ENCODE measurements at places on chromosomes 4 and X.

- peak; percentile 10 for DNase-seq
Measured at GRCh38 chr4:186029571-186030398, 39.2 kb upstream of the TLR3 start.

DNA sequence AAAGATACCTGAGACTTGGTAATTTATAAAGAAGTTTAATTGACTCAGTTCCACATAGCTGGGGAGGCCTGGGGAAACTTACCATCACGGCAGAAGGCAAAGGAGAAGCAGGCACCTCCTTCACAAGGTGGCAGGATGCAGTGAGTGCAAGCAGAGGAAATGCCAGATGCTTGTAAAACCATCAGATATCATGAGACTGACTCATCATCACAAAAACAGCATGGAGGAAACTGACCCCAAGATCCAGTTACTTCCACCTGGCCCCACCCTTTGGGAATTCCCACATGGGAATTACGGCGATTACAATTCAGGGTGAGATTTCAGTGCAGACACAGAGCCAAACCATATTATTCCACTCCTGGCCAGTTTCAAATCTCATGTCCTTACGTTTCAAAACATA is 514.7 kb upstream of the SPANXN1 start:
- no peak for DNase-seq

- no peak for DNase-seq
Measured at GRCh38 chrX:2610246-2611170, 80.6 kb upstream of the CD99 start.

DNA sequence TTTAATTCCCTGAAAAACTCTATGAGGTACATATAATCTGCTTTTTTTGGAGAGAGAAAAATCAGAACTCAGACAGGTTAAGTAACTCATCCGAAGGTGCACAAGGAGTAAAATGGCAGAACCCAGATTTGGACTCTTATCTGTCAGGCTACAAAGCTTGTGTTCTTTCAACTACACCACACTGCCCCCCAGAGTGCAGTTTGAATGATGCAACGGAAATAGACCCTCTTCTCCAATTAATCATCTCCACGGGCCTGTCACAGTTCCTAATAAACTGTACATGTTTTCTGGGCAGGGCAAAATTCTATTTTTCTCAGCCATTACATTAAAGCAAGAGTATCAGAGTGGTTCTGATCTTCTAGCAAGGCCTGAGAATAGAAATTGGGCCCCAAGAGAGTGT is 35.3 kb upstream of the DCX start:
- DNase-seq = peak; percentile 66

DNA sequence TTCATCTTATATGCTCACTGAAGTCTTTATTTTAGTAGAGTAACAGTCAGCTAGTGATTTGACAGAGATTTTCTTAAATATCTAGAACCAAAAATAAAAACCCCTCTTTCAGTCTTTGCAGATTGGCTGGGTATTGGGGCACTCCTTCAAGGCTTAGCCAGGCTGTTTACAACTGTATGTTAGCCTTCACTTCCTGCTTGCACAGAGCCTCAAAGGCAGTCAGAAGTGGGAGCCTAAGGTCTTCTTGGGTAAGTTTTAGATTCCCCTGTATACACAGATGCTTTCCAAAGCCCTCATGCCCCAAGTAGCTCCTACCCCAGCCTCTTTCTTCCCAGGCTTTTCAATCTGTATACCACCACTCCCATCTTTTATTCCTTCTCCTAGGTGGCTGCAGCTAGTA is 136.1 kb upstream of the STIM2 start:
- DNase-seq = no peak

DNA sequence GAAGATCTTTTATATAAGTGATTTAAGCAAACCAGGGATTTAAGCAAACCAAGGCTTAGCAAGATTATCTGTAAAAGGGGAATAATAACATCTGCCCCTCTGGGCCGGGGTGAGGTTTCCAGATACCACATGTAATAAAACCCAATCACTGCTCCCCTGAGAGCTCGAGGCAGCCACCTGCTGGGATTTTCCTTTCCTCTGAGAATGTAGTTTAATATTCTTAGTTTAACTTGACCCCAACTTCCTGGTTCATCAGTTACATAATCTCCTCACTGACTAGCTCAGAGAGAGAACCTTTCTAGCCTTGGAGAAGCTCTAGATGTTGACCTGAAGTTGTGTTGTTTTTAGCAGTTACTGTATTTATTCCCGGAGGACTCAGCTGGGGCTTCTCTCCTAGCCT is 322.4 kb downstream of the ARHGAP10 start:
- DNase-seq = no peak

DNA sequence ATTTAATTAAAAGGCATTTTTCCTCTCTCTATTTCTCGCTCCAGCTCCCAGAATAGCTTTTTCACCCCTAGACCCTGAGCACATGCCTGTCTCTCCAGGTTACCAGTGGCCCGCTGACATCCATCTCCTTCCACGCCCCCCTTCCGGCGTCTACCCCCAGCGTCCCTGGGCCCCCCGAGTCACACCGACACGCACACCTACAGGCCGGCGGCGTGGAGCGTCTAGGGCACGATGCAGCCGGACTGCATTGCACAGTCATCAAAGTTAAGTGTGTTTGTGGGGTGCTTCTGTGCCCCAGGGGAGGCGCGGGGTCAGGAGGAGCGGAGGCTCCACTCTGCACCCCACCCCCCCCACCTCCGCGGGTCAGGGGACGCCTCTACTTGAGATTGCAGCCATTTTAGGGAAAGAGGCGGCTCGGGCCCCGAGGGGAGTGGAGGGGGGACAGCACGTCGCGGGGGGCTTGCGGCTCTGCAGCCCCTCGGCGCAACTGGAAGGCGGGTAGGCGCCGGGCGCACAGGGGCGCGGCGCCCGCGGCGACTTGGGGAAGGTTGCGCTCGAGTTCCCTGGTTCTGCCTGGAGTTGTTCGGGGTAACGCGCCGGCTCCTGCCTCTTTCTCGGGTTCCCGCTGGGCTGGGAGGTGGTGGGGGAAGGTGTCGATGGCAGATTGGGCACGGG is 112.7 kb downstream of the DHX15 start:
- DNase-seq = no peak

DNA sequence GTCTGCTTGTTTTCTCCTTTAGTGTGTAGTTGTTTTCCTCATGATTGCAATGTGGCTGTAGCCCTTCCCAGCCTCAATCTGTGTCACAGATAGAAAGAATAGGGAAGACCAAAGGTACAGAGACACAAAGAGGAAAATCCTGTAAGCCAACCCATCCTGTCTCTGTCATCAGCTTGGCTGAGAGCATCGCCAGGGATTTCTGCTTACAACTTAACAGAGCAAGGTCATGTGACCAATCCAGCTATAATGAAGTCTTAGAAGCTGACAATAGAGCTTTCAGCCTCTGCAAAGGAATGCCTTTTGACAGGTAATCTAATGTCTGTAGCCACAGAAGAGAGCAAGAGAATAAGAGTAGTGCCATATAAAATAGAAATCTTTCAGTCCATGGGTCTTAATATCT is 1598.0 kb upstream of the AGA start:
- DNase-seq = no peak

- no peak for DNase-seq
Measured at GRCh38 chr4:139861471-139861870, 195.9 kb downstream of the MGST2 start.

DNA sequence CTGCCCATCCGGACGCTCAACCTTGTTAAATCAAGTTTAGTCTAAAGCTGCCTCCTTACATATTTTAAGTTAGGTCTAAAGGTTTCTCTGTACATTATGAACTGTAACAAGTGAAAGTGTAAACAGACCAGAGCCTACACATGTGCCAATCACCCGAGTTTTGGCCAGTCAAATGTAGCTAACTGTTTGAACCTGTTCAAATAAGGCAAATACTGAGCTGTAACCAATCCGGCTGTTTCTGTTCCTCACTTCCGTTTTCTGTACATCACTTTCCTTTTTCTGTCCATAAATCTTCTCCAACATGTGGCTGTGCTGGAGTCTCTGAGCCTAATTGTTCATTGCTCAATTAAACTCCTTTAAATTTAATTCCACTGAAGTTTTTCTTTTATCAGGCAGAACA is 113.3 kb upstream of the SHISA3 start:
- no peak for DNase-seq

DNA sequence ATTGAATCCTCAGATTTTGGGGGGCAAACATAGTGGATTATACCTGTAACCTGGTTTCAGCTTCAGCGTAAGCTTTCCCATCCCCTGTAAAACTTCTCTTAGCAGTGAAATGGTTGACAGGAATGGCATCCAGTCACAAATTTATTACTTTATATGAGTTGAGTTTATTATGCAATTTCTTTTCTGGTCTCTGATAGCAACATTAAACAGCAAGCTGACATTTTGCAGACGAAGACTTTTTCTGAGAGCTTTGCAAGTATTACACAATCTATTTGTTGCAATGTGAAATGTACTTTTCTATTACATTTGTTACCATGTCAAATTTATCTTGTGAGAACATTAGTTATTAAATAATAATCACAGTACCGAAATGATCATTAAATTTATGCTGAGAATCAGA is 60.6 kb downstream of the GSPT2 start:
- DNase-seq = no peak

DNA sequence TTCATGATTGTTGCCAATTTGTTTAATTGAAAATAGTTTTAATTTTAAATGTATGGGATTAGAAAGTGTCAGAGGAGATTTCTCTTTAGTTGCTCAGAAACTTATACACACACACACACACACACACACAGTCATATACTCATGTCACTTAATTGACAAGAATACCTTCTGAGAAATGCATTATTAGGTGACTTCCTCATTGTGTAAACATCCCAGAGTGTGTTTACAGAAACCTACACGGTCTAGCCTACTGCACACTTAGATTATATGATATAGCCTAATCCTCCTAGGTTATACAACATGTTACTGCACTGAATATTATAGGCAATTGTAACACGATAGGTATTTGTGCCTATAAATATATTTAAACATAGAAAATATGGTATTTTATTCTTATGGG is 1327.4 kb downstream of the FSTL5 start:
- no peak for DNase-seq

DNA sequence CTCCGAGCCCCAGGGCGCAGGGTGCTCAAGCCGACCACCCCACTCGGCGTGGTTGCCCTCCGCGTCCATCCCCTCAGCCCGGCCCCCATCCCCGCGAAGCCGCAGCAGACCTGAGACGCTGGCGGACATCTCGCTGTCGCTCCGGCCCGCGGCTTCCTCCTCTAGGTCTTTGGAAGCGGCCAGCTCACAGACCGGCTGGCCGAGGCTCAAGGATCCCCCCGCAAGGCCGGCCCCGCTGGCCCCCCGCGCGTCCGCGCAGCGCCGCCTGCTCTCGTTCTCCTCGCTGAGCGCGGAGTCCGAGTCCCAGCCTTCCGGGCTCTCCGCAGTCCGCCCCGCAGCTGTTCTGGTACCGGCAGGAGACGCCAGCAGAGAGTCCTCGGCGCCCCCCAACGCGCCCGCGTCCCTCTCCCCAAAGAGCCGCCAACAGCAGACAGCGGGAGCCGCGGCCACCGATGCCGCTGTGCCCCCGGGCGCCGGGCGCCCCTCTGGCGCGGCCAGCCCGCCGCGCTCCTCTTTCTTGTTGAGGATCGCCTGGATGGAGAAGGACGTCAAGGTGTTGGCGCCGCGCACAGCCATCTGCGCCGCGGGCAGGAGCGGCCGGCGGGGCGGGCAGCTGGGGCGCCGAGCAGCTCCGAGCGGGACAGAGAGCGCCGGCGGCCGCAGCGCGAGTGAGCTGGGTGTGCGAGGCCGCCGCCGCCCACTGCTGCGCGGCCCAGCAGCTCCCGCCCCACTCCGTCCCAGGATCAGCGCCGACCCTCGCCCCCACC is at the start of gene NKX3-2:
NKX3-2 (minus strand) TSS at position 670 of the 767 bp plus-strand sequence; CDS start at position 576, 94 bp downstream.
- DNase-seq = peak; percentile 59

- no peak for DNase-seq
Measured at GRCh38 chr4:17195461-17196275, 297.2 kb upstream of the LDB2 start.

DNA sequence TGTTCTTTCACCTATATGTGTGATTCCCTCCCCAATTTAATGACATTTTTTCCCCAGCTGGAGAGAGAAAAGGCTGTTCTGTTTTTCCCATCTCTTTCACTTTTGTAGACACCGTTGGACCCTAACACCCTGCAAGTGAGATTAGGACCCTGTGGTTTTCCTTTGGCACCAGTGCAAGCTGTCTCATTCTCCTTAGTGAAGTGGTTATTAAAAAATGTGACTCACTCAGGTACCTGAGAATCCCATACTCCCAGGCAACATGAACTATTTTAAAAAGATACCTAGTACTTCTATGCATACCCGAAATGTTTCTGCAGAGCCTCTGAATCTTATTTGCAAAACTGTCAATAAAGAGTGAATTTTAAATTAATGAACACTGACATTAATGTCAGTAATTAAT is 175.7 kb upstream of the TBC1D9 start:
- no peak for DNase-seq

DNA sequence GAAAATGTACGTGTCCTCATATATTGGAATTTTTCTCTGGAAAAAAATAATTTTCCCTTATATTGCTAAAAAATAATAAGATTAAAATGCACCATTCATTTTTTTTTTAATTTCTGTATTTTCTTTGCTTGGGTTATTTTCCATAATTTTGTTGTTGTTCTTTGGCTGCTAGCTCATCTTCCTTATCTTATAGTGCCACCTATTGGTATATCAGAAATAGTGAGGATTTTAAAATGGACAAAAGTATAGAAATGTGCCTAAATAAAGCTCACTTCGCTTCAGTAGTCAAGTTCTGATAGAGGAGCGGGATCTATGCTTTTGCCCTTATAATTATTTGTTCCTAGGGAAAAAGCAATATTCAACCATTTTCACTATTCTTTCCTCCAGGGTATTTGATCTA is 134.8 kb downstream of the NAP1L3 start:
- DNase-seq = no peak

DNA sequence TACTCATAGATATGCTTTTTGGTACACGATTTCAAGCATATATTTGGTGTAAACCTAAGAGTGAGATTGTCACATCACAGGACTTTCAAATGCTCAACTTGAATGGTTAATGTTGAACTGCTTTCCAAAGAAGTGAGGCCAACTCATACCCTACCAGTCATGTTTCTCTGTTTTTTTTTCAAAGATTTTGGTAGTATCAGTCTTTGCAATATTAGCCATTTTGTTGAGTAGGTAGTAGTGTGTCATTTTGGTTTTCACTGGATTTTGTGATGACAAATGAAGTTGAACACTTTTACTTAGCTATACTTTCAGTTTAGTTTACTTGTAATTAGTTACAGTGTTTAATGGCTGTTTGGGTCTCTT is 12.5 kb upstream of the HS3ST1 start:
- DNase-seq = no peak

DNA sequence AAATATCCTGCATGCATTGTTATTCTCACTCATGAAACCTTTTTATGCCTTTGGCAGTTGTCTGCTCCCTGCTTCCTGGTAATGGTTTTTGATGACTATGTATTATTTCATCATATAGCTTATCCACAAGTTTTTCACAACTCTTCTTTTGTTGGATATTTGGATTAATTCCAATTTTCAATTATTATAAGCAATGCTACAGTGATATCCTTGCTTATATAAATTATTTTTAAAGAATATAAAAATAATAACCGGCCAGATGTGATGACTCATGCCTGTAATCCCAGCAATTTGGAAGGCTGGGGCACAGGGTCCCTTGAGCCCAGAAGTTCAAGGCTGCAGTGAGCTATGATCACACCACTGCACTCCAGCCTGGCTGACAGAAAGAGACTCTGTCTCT is 47.0 kb downstream of the ASIC5 start:
- no peak for DNase-seq

- DNase-seq = no peak
Measured at GRCh38 chr4:2368746-2369437, 49.6 kb downstream of the ZFYVE28 start.

Data from NCI-H146 (cell line).